KBM-7 (cell line): ENCODE measurements at places on chromosomes 12 and 14.

- no peak for DNase-seq
Measured at GRCh38 chr12:54035568-54036264, 2.9 kb downstream of the HOXC5 start.

DNA sequence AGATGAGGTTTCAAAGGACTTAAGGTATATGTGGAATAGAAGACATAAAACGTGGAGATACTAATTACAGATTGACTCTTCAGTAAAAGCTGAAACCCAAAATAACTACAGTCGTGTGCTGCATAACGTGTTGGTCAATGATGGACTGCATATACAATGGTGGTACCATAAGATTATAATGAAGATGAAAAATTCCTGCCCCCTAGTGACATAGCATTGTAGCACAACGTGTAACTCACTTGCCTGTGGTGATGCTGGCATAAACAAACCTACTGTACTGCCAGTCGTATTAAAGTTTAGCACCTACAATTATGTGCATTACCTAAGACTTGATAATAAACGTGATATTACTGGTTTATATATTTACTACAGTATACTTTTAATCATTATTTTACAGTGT is 150.3 kb downstream of the LRRK2 start:
- DNase-seq: peak; percentile 16

DNA sequence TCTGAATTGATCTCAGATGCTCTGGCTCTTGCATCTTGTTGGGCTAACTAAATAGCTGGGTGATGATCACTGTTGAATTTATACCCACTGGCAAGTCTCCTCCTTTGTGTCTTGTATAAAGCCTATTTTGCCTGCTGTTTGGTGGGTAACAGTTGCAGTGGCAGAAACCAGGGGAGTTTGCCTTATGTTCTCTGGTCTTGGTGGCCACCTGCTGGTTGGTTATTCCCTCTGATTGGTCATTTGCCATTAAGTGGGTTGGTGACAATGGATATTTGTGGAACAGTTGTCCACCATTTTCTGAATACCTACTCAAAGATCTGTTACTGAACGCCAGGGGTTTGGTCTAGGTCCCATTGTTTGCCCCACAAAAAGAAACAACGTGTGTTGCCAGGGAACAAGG is 52.1 kb downstream of the AVPR1A start:
- DNase-seq: peak; percentile 28

DNA sequence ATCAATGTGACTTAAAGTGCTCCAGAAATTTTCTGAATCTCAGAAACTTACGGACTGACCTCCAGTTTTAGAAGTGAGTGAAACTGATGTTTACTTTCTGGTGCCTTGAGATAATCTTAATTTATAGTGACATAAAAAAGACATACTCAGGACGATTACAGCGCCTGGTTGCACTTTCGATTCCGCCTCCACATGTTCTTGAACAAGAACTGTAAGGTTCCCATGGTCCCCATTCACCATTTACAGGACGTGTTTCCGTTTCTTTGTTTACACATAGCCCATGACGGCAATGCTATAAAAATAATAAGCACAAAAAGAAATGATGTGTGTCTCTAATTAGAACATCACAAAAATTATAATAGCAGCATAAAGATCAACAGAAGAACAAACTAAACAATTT is 98.2 kb downstream of the ADAMTS20 start:
- DNase-seq: no peak

GRCh38 chr14:68961781-68962584 is 17.1 kb downstream of the ACTN1 start:
- no peak for DNase-seq

DNA sequence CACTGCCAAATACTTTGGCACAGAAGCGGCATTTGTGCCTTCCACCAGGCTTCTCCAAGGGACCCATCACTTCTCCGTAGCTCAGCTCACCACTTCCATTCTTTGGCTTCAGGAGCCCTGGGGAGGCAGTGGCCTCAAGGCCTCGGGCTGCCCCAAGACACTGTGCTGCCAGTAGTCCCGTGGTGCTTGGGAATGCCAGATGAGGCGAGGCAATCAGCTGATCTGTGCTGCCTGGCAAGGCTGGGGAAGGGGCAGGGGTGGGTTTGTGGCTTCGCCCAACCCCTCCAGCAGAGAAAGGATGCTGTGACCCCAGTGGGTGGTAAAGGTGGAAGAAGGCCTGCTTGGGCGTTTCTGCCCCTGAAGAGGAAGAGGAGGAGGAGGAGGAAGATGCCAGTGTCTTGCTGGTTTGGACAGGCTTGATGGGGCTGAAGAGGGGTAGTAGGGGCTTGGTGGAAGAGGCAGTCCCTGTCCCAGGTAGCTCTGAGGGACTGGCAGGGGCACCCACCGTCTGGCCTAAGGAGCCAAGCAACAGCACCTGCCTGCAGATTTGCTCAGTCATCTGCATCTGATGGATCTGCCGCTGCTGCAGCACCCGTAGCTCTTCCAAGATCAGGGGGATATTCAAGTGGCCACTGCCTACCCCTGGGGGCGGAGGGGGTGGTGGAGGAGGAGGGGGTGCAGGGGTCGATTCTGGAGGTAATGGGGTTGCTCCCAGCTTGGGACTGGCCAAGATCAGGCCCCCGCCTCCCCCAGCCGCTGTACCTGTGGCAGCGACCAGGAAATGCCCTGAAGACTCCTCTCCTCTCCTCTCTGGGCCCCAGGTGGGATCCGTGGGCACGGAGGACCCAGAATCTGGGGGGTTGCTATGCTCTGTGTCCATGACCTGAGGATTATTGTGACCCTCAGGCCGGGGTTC is 1.3 kb downstream of the SALL2 start:
- no peak for DNase-seq

DNA sequence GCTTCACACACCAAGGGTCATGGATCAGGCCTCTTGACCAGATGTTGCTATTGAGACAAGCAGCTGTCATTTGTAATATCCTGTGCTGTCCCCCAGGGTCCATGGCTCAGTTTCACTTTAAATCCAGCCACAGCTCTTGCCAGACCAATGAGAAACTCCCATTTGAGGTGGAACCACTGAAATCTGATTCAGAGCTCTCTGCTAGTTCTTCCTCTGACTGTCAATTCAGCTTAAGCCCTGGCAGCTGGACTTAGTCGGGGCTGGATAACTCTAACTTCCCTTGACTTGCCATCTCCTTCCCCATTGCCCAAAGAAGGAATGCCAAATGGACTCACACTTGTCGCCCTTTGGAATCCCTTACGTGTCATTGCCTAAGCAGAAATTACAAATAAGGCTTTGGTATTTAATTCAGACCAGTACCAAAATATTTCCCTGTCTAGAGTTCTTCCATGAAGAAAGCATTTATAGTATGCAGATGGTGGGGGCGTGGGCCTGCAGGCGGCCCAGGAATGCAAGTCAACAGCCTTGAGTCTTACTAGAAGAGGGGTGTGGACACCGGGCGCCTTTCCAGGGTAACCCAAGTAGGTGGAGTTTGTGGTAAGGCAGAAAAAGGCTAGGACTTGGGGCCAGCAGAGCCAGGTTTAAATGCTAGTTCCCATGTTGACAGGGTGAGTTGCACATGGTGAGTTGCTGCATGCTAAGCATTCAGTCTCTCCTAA is 96.9 kb upstream of the TMPO start:
- DNase-seq: peak; percentile 57

GRCh38 chr12:6958609-6959057 is 7.5 kb downstream of the PTPN6 start:
- DNase-seq: no peak

DNA sequence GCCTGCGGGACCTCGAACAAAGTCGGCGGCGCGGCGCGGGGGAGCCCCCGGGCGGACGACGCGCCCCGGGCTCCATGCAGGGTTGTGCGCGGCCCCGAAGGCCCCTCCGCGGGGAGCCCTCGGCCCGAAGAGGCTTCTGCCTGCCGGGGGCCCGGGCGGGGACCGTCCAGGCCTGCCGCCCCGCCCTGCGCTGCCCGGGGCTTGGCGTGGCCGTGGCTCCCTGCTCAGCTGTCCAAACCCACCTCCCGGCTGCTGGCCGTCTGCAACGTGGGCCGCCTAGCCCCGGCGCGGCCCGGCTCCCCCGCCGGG is 670 bp downstream of the DYRK2 start:
- no peak for DNase-seq

GRCh38 chr14:31263485-31264133 is 56.0 kb upstream of the HECTD1 start:
- no peak for DNase-seq

DNA sequence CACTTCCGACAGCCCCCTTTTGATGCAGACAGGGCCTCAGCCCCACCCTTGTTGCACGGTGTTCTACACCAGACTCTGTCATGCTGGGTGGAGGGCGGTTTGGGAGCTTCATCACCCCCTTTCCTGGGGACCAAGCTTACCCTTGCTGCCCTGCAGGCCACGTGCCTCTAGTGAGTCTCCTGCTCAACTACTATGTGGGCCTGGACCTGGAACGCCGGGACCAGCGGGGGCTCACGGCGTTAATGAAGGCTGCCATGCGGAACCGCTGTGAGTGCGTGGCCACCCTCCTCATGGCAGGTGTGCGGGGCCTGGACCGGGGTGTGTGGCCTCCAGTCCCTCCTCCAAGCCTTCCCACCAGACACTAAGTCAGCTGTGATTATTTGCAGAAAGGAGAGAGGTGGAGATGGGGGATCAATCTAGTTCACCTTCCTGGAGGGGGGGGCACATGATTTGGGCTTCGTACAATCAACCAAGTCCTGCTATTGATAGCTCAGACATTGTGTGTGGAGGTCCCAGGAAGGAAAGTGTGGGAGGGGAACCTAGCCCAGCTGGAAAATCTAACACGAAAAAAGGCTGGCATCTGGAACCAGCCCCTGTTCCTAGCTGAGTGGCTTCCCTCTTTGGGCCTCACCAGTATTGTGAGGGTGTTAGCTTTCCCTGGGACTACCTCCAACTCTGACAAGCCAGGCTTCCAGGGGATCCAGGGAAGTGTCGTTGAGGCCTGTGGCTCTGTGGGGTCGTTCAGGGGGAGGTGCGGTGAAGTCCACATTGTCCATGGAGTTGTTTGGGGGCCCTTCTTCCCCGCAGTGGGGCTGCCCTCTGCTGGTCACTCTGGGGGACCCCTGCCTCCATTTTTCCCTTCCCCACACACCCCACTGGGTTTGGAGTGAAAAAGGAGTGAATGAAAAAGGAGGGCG is 1.6 kb downstream of the ANKRD33 start:
- DNase-seq: no peak

- DNase-seq: no peak
Measured at GRCh38 chr12:51898506-51898905, 8.8 kb upstream of the ACVRL1 start.

DNA sequence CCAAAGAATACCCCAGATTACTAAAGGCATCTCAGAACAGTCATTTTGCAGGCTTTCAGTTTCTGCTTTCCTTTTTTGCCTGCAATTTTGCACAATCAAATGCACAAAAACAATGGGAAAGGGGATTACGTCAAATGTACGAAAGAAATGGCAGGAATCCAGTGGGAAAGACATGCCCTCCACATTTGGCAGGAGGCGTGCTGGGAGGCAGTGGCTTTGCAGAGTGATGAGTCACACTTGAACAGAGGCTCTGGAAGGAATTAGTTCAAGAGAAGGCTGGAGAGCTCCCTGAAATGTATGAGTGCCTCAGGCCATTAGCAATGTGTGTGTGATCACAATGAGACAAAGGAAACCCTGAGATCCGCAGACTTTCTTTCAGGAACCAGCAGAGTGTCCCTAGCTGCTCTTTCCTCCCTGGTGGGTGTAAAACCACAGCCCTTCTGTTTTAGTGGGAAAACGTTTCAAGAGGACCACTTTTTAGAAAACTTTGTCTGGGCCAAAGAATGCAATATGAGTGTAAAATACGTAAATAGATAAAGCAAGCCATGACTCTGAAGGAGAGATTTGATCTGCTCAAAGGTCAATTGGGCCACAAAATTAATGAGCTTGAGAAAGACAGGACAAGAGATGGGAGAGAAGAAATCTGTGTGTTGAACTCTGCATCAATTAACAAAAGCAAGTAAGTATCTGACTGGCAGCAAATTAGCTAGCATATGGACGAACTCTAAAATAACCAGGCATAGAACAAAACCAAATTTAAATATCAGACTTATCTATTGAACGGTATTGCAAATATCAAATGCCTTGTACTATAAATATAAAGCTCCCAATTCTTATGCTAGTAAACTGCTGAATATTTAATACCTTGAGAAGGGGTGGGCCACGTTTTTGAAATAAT is 155.4 kb upstream of the PDE3A start:
- DNase-seq: peak; percentile 61

- peak; percentile 91 for DNase-seq
Measured at GRCh38 chr12:124939079-124939420, 24.6 kb upstream of the UBC start.

DNA sequence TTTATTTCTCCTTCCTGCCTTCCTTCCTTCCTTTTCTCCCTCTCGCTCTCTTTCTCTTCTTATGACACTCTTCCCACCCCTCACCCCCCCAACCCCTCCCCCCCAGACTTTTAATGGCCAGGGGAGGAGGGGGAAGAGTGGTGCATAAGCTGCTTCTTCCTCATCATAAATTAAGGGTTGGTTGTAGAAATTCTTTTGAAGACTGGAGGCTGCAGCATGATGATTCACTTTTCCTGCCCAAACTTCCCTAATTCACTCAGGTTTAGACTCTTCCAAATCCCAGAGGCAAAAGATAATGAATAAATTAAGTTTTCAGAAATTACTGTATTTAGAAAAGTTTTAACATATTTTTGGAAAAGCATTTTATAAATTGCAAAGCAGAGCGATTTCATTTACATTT is 58.2 kb downstream of the GRIP1 start:
- peak; percentile 24 for DNase-seq

GRCh38 chr12:108921946-108922345 is 42.1 kb downstream of the DAO start:
- no peak for DNase-seq

DNA sequence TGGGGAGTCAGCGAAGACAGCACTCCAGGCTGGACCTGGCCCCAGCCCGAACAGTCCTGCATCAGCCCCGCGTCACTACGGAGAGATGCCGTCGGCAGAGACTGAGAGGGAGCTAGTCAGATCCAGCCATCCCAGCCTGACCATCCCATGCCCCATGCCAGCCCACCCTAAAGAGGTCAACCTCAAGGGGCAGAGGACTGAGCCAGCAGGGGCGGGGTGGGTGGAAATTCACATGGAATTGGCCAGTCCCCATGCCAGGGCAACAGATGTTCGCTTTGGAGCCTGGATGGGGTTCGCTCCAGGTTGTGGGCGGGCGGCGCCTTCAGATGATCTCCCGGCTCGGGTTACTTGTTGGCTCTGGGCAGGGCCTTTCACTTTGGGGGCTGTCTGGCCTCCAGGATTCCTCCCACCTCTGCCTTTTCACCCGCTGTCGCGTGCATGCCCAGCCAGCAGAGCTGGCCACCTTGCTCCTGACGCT is 154.3 kb downstream of the TSPAN9 start:
- no peak for DNase-seq

GRCh38 chr14:74414403-74415114 is 11.5 kb downstream of the SYNDIG1L start:
- DNase-seq: no peak

GRCh38 chr12:49174218-49174617 is 14.7 kb downstream of the TUBA1A start:
- DNase-seq: no peak

- no peak for DNase-seq
Measured at GRCh38 chr12:113231235-113232088, 10.2 kb downstream of the TPCN1 start.

GRCh38 chr12:101570047-101570446 is 24.7 kb upstream of the MYBPC1 start:
- peak; percentile 22 for DNase-seq

- no peak for DNase-seq
Measured at GRCh38 chr12:88306471-88307069, 164.5 kb downstream of the TMTC3 start.

GRCh38 chr14:99540196-99541032 is 59.2 kb downstream of the CCNK start:
- DNase-seq: no peak
